ENCODE measurements at places on chromosomes 7 and 10.

- DNase-seq = no peak
Observed at GRCh38 chr10:86699125-86699524, 30.8 kb downstream of the LDB3 start.

- no peak for DNase-seq
Observed at GRCh38 chr7:68176974-68177373, 1180.3 kb downstream of the TYW1 start.

DNA sequence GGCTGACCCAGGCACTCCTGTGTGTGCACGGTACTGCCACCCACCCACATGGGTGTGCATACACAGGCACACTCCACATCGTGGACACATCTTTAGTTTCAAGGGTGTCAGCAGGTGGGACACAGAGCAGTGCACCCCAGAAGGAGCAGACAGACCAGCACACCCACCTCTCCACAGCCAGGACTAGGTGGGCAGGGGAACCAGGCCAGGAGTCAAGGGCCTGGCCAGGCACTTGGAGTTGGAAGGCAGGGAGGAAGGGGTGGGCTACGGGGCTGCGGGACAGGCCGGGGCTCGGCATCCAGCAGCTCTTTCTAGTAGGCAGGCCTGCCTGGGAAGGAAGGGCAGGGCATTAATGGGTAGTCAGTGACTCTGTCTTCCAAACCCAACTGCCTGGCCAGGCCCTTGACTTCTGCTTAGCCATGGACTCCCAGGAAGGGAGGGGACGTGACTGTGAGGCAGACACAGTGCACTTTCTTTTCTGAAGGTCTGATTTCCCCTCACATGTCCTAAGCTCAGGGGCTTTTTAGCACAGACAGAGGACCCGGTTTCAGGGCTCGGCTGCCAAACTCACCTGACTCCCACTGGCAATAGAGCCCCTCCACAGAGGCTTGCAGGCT, 14.6 kb downstream of the RASGEF1A start:
- no peak for DNase-seq

- no peak for DNase-seq
Observed at GRCh38 chr7:93578762-93579161, 4.2 kb upstream of the CALCR start.

Measured in T-helper 1 cell (primary cell).